ENCODE measurements at places on chromosomes 5 and 9.

- no peak for DNase-seq
These were observed 94.8 kb downstream of the SEMA5A start for GRCh38 chr5:9451037-9451436.

DNA sequence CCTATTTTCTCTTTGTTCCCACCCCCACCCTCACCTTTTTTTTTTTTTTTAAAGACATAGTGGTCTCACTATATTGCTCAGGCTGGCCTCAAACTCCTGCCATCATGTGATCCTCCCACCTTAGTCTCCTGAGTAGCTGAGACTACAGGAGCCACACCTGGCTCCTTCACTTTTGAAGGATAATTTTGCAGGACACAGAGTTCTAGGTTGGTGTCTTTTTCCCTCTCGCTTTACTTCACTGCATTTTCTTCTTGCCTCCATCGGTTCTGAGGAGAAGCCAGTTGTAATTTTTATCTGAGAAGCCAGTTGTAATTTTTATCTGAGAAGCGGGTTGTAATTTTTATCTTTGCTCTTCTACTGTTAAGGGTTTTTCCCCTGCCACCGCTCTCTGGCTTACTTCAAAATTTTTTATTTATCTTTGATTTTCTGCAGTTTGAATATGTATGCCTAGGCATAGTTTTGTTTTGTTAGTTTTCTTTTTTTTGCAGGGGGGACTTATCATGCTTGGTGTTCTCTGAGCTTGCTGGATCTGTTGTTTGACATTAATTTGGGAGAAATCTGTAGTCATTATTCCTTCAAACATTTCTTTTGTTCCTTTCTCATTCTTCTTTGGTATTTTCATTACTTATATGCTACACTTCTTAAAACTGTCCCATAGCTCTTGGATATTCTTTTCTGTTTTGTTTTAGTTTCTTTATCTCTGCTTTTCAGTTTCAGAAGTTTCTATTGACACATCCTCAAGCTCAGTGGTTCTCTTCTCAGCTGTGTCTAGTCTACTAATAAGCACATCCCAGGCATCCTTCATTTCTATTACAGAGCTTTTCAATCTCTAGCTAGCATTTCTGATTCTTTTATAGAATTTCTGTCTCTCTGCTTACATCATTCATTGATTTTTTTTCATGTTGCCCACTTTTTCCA is 148.2 kb upstream of the CHD1 start:
- DNase-seq, result peak; percentile 65

DNA sequence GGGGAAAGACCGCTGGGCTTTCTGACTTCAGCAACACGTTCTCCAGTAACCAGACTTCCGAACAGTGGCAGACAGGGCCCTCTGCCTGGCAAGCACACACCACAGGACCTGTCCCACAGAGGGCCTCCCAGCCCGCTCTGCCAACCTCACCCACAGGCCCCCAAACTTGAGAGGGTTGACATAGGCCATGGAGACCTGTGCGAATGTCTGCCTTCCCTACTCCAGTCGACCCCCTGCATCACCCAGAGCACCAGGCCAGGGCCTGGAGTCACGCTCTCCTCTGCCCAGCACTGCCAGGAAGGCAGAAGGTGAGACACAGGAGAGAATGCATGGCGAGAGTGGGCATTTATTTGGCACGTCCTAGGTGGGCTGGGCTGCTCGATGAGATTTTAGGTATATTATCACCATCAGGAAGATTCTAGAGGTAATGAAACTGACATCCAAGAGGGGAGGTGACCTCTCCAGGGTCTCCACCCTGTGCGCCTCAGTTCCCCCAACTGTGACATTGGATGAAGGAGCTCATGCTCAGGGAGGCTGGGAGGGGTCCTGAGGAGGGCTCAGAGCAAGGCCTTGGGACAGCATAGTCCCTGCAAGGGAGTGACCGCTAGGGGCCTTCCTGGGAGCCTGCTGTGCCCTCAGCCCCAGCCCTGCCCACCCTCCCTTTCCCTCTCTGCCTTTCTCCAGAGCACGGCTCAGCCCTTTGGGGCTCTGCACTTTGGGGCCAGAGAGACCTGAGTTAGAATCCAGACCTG is 54.9 kb downstream of the DUSP1 start:
- no peak for DNase-seq

DNA sequence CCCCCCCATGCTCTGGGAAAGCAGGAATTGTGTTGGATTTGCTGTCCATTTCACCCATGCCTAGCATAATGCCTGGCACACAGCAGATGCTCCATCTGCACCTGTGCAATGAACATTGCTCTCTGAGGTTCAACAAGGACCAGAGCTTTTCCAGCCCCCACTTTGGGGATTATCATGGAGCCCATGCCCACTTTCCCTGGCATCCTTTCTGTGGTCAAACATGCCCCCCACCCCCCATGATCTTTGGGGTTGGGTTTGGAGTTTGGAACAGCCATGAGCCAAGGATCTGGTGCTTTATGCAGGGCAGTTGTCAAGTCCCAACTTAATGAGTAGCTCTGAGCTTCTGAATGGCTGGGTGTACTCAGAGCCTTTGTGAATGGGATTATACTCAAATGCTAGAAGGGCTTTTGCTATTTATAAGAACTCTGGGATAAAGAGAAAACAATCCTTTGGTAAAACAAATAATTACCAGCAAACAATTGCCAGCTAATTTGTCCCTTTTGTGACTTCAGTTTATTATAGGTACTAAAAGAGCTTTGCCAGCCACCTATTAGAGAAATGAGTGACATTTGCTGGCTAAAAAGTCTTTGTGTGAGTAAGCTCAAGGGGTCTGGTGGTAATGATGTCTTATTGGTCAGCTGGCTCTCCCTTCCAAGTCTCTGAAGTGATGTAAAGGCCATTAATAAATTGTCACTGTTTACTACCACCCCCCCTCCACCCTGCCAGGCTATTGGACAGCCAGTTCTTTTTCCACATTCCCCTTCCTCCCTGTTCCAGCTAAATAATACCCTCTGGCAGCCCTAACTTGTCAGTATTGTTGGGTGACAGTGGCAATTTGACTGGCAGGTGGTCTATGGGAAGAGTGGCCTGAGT is 182.3 kb downstream of the MACROH2A1 start:
- DNase-seq, result no peak

DNA sequence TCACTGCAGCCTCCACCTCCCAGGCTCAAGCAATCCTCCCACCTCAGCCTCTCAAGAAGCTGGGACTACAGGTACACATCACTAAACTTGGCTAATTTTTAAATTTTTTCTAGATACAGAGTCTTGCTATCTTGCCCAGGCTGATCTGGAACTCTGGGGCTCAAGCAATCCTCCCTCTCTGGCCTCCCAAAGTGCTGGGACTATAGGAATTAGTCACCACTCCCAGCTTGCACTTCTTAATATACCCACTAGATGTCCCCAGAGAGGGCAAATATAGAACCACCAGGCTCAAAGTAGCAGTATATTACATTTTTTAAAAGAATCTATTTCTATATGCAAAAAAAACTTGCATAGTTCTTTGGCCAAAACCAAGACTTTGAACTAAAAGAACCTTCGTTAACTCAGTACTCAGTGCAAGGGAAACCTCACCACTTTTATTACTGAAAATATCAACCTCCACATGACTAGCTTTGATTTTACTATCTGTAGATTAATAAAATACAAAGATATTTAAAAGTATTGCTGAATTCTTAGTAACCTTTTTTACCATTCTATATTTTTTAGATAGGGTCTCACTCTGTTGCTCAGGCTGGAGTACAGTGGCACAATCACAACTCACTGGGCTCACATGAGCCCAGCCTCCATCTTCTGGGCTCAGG is 25.8 kb upstream of the HSD17B3 start:
- DNase-seq, result peak; percentile 42

DNA sequence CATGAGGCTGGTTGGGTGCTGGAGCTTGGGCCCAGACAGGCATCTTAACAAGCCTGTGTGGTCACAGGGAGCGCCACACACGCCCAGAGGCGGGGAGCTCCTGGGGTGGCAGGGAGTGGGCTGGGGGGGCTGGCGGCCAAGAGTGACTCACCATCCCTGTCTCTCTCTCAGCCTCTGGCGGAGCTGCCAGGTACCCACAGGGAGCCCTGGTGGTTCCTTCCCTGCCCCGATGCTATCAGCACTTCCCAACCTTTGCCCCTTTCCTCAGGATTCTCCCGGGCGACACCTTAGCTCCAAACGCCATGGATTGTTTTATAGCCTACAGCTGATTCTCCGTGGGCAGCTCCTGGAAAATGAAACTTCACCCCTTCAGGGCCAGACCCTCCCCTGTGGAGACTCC is 5.5 kb downstream of the SLC9A3 start:
- DNase-seq, result no peak

DNA sequence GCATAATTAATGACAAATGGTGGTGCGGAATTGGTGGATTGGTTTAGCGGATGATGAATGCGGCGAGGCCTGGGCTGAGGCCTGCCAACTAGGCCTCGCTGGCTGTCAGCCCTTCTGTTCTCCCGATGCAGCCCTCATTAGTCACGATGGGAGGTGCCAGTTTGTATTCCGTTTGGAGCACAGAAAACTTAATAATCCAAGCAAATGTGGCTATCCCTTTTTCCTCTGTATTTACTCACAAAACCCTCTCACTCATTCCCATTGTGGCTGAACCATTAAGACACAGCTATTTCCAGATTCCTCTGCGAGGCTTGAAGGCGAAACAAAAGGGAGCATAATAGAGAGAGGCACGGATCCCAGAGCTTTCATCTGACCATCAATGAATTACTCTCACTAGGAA is 114.3 kb downstream of the MVB12B start:
- no peak for DNase-seq

GRCh38 chr9:137224830-137225694 is at the start of gene CYSRT1:
Gene CYSRT1, plus strand, starts transcription at chr9:137225174. Its CDS starts 448 bp downstream, at chr9:137225622.
- no peak for DNase-seq

DNA sequence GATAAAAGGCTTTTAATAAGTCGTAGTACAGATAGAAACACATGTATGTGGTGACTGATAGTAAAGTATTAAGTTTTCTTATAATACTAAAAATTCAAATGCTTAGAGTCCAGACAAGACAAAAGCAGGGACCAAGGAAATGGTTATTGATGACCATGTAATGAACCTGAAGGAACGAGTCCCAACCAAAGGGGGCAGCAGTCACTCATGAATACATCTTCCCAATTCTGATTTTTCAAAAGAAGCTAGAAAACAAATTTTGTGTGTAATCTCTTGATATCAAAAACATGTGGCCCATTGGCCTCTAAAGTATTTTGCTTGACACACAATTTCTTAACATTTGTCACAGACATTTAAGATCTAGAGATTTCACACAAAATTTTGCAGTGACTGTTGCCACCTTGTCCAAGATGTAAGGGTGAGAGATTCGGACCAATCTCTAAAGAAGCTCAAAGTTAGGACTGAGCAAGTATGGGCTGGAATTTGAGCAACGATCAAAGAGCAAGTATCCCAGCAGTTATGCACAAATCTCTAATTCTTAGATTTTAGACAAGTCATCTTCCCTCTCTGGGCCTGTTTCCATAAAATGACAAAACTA is 66.8 kb downstream of the ARL15 start:
- DNase-seq, result peak; percentile 21

DNA sequence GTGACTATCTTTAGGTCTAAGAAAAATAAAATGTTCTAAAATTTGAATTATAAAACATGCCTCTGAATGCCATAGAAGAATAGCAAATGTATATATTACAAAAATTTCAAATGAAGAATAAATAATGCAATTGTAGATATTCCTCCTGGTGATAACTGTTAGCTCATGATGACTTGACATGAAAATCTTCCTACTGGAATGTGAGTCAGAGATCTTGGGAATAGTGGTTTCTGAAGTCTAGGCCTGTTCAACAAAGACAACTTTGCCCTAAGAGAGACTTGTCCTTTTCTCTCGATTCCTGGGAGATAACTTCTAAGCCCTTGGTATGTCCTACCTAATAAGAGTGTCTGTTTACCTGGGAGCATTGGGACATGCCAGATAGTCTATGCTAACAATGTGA is 746.3 kb upstream of the RIOK2 start:
- DNase-seq, result no peak

DNA sequence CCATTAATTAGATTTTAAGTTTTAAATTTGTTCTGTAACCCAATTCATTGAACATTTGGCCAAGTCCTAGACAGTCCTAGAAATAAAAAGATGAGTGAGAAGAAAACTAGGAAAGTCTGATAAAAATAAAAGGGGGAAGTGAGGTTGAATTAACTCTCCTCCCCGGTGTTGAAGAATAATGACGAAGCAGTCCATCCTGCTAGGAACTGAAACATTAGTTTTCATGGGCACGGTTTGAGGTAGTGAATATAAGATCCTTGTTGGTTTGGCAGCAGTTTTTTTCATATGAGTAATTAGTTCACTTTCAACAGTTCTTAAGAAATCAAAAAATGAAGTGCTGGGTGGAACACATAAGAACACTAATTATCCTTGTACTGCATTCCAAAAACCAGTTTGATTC is 103.1 kb downstream of the MTREX start:
- DNase-seq, result no peak

- DNase-seq, result no peak
These were observed 183.5 kb downstream of the GNA14 start for GRCh38 chr9:77464661-77465060.

GRCh38 chr9:2209400-2209799 is 194.3 kb downstream of the SMARCA2 start:
- DNase-seq, result no peak

DNA sequence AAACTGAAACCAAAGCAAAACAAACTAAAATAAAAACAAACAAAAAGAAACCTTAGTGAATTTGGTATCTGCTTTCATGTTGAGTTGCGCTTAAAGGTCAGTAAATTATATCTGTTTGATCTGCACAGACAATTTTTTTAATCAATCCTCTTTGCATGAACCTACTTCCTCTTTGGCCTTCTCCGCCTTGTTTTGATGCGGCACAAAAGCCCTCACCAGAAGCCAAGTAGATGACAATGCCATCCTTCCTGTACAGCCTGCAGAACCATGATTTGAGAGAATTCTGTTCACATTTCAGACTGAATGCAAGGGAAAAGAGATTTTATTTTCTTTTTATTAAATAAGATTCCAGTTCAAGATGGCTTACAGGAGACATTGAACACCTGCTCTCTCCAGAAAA is 473.6 kb upstream of the FTMT start:
- DNase-seq, result no peak

DNA sequence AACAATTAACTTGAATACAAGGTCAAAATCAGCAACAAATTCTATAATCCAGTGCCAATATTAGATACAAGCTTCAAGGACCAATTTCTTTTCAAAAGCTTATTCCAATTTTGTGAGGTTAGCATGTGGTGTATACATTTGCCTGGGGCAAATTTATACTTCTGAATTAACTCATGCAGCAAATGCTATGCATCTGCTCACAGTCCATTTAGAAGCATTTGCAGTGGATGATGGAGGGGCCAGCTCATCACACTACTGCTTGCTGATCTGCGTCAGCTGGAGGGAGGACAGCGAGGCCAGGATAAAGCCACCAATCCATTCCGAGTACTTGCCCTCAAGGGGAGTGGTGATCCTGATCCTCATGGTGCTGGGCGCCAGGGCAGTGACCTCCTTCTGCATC is 474.3 kb upstream of the KIF2A start:
- no peak for DNase-seq

GRCh38 chr9:115649991-115650472 is 503.6 kb upstream of the PAPPA start:
- DNase-seq, result no peak

DNA sequence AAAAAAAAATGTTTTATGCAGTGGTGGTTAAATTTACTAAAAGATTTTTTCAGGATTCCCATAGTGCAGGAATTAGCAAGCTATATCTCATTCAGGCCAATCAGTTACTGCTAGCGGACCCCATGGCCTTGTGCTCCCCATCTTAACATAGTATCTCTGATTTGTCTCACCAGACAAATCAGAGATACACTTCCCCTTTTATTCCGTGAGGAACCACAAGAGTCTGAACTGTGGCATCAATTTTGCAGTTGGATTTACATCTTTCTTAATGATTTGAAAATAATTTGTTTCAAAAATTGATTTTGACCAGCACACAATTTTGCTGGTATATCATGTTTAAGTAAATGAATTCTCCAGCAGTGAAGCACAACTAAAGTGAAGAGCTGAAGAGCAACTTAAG is 17.9 kb downstream of the ITGA1 start:
- DNase-seq, result no peak

All from MM.1S (cell line).